Activated T-helper 2 cell treated with anti-CD3 and anti-CD28 coated beads, Interferon-gamma antibody, Interleukin-2, Interleukin-4, amounts not matched to agents 10 μg/mL and 5 μg/mL and 100 μg/mL, durations not matched to agents 14 hours and 24 hours and 36 hours (primary cell): ENCODE measurements at places on chromosomes 11 and 22. TPM values are rescaled to one million over a fixed set of nuclear protein-coding genes. Genes with fewer than 3 reads are reported as not detected.

GRCh38 chr11:87298155-87298554 lies 260.4 kb downstream of the TMEM135 start:
- H3K27ac ChIP-seq = no peak overlapping the region
- peaks cover 13% of the 10 kb centered on the region for H3K4me1 ChIP-seq
- peaks cover 3% of the 10 kb centered on the region for H3K36me3 ChIP-seq
- DNase-seq = no peak

GRCh38 chr11:10990160-10990559 lies 132.3 kb upstream of the ZBED5 start:
- DNase-seq = no peak
- no peaks in the 10 kb centered on the region for H3K4me1 ChIP-seq
- H3K27ac ChIP-seq = no peak overlapping the region
- no peak overlapping the region for H3K4me3 ChIP-seq

DNA sequence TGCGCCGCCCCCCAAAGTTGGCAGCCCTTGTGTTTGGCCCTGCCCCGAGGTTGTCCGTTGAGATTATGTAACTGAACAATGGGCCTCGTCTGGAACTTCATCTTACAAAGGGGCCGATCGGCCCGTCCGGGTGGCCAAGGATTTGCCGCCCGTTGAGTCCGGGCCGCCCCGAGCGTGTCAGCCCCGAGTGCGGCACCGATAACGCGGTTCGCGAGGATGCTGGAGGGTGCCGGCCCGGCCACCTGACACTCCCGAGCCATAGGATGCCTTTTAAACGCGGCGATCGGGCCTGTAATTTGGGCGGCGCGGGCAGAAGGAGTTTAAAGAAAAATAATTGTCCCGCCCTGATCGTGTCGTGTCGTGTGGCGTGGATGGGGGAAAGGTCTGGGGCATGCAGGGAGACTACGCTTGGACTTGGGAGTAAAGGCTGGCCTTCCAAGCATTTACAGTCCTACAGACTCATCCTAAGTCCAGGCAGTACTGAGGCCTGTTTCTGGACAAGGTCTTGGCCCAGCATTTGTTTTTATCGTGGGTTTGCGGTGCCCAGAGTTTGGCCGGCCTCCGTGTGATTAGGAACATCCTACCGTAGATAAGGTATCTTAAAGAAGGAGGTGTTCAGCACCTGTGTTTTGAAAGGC lies 1.3 kb downstream of the WEE1 start:
- H3K27me3 ChIP-seq = peaks cover 2% of the 10 kb centered on the region
- peaks cover 48% of the 10 kb centered on the region for H3K36me3 ChIP-seq
- DNase-seq = peak; percentile 18
- H3K4me1 ChIP-seq = peaks cover 36% of the 10 kb centered on the region
- peak overlapping the region; percentile 91 for H3K4me3 ChIP-seq
- peak overlapping the region; percentile 69 for H3K27ac ChIP-seq

DNA sequence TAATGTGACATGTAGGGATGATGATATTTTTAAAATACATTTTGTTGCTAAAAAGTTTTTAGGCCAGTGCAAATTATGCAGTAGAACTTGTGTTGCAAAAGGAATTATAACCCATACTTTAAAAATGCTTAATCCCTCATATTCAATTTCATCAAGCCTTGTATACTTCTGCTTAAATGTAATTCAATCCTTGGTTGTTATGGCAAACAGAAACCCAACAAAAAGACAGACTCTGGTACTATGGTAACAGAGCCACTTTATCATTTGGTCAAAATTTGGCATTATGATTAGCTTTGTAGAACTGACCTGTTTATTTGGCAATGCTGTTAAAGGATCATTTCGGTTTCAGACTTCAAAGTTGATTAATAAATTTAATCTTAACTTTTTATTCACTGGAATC lies 284.8 kb downstream of the TMEM135 start:
- no peak for DNase-seq
- H3K4me3 ChIP-seq = no peak overlapping the region
- H3K27me3 ChIP-seq = no peaks in the 10 kb centered on the region
- H3K27ac ChIP-seq = no peak overlapping the region

DNA sequence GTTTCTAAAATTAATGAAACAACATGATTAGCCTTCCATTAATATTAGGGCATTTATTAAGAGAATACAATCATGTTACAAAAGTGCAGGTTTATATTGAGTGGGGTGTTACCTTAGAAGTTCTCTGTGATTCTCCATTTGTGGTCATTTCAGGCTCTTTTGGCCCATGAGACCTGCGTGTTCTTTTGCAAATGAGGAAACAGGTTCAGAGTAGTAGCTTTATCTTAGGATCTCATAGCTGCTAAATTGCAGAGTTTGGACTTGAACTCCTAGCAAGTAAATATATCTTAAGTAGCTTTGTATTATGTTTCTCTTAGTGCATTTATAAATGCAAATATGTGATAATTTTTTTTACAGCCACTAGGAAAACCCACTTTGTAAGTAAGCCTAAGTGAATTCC lies 18.3 kb downstream of the FAR1 start:
- H3K27me3 ChIP-seq = no peaks in the 10 kb centered on the region
- peaks cover 8% of the 10 kb centered on the region for H3K4me1 ChIP-seq
- H3K27ac ChIP-seq = no peak overlapping the region
- no peak overlapping the region for H3K4me3 ChIP-seq
- H3K36me3 ChIP-seq = peaks cover 28% of the 10 kb centered on the region

DNA sequence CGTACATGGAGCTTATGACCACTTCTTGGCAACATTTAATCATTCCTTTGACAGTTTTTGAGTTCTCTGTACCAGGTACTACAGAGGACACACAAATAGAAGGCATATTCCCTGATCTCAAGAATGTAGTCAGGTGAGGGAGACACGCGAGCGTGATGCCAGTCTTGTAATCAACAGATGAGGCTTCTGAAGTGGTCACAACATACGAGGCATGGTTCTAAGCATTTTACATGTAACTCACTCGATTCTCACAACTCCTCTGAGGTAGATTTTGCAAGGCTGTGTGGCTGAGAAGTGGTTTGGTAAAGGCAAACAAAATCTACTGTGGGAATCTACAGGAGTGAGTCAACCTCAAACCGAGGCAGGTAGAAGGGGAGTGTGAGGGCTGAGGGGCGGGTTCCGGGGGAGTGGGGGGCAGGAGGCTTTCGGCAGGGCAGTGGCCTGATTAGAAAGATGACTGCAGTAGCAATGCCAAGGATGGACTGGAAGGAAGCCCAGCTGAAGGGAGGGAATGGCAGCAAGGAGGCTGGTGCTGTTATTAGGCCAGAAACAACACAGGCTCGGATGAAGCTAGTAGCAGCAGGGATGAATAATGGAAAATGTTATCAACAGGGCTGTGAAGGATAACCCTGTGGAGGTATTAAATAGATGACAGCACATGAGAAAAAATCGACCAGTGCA lies 63.8 kb downstream of the ST14 start:
- peaks cover 3% of the 10 kb centered on the region for H3K36me3 ChIP-seq
- no peak overlapping the region for H3K27ac ChIP-seq
- H3K4me1 ChIP-seq = peaks cover 7% of the 10 kb centered on the region
- DNase-seq = no peak

GRCh38 chr22:38114484-38115398 lies 4.3 kb upstream of the BAIAP2L2 start:
- DNase-seq = peak; percentile 67
- H3K4me1 ChIP-seq = no peaks in the 10 kb centered on the region
- peaks cover 3% of the 10 kb centered on the region for H3K36me3 ChIP-seq
- H3K27ac ChIP-seq = no peak overlapping the region
- H3K4me3 ChIP-seq = no peak overlapping the region

AIFM3 gene
- total RNA-seq = 0.23 and 0.30 TPM in 2 replicates

GALNT18 gene
- total RNA-seq = 5.0 and 5.5 TPM in 2 replicates
